NCI-H446 (cell line): ENCODE measurements at places on chromosomes 6 and 20.

DNA sequence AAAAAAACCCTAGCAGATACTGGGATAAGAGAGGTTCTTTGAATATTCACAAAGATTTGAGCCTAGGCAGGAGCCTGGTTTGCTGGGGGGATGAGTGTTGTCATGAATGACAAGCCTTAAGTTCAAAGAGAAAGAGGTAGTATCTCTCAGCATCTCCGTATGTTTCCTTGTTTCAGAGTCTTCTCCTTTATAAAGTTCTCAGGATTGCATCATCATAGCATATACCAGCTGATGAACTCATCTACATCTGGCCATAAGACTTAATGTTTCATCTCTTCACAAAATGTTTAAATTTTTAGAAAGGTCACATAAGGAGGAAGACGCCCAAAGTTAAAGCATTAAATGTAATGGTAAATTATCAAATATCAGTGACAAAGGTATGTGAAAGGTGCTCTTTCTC is 17.1 kb downstream of the DEFB114 start:
- DNase-seq = no peak

GRCh38 chr6:38505826-38506225 is 133.9 kb downstream of the BTBD9 start:
- no peak for DNase-seq

DNA sequence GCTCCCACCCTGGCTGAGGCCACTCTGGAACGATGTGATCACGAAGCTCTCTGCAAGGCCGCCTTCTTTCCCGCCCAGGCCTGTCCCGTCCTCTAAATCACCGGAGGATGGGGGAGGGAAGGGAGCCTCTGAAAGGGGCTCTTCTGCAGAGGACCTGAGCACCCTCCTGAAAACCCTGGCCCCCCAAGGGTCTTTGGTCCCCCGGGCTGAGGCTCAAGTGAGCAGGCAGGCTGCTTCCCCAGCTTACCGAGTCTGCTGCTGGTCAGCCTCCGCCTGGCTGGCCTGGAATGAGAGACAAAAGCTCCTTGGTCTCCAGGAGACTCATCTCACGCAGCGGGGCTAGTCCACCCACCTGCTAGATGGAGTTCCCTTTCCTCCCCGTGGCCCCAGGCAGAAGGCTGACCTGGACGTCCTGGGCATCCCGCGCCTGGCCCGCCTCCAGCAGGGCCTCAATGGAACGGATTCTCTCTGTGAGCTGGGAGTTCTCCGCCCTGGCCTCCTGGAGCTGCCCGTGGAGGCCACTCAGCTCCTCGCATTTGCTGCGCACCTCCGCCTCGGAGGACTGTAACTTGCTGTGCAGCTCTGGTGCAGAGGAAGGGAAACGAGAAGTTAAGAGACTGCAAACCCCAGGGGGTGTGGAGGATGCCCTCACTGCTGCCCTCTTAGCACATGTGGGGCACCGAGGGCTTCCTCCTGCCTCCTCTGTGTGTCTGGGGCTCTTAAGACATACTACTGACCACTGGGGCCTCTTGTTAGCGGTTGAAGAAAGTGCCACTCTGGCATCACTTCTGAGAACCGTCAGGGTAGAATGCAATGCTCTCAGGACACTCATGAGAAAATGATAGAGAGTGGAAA is 54.7 kb downstream of the RRBP1 start:
- no peak for DNase-seq

DNA sequence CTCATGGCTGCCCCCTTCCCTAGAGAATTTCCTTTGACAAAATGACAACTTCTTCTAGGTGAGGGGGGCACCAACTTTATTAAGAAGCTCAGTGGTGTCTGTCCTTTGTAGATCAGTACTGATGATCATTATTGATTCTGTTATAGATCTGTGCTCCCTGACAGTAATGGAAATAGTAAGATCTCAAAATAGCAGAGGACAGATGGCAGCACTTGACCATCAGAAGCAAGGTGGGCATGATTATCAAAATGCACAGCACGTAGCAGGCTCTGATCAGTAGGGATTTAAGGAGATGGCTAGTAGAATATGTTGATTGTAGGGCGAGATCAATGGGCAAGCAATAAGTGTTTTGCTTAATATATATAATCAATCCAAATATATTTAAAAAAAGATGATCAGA is 208.6 kb upstream of the HDDC2 start:
- no peak for DNase-seq

DNA sequence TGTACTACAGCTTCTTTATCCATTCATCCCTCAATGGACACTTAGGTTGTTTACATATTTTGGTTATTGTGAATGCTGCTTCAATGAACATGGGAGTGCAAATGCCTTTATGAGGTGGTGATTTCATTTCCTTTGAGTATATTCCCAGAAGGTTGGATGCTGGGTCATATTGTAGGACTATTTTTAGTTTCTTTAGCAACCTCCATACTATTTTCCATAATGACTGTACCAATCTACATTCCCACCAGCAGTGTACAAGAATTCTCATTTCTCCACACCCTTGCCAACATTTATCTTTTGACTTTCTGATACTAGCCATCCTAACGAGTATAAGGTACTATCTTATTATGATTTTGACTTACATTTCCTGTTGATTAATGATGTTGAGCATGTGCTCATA is 269.0 kb downstream of the C6orf118 start:
- DNase-seq = no peak

- peak; percentile 35 for DNase-seq
Observed at GRCh38 chr6:57190140-57190539, 18.0 kb downstream of the BAG2 start.
